ENCODE measurements at places on chromosomes 12 and 14. TPM values are rescaled to one million over a fixed set of nuclear protein-coding genes. Genes with fewer than 3 reads are reported as not detected.
A peak's percentile ranks its signal among the peaks of the same experiment; 100 is the strongest.

CLEC4D gene
- not detected for total RNA-seq

MYF6 gene
- not detected for total RNA-seq

C1QL4 gene
- 5.3 TPM for total RNA-seq

IKBIP gene
- 67.1 TPM for total RNA-seq

CCDC85C gene
- 48.7 TPM for total RNA-seq

COX8C gene
- total RNA-seq: not detected

RD3L gene
- total RNA-seq: not detected

SMCO3 gene
- total RNA-seq: not detected

ZC2HC1C gene
- total RNA-seq: not detected

ASIC1 gene
- total RNA-seq: 9.5 TPM

MAP3K9 gene
- 4.5 TPM for total RNA-seq

GRCh38 chr14:102088012-102088792 lies 1.4 kb upstream of the HSP90AA1 start:
- DNase-seq: no peak

GRCh38 chr12:114902665-114903064 lies 218.7 kb upstream of the TBX3 start:
- DNase-seq: no peak

DNA sequence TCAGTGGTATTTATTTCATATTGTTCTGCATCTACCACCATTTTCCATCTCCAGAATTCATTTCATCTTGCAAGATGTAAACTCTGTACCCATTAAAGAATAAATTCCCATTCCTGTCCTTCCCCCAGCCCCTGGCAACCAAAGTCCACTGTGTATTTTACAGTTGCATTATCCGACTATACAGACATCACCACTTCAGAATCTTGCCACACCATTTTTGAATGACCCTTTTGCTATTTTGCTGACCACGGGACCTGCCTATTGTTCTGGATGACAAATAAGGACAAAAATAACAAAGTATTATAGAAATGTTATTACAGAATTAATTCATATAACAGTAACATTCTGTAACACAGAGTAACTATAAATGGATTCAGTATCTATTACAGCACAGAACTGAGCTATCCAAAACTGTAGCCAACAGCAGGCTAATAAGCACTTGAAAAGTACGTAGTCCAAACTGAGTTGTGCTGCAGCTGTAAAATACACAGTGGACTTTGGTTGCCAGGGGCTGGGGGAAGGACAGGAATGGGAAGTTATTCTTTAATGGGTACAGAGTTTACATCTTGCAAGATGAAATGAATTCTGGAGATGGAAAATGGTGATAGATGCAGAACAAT lies 61.3 kb downstream of the CDK17 start:
- no peak for DNase-seq

DNA sequence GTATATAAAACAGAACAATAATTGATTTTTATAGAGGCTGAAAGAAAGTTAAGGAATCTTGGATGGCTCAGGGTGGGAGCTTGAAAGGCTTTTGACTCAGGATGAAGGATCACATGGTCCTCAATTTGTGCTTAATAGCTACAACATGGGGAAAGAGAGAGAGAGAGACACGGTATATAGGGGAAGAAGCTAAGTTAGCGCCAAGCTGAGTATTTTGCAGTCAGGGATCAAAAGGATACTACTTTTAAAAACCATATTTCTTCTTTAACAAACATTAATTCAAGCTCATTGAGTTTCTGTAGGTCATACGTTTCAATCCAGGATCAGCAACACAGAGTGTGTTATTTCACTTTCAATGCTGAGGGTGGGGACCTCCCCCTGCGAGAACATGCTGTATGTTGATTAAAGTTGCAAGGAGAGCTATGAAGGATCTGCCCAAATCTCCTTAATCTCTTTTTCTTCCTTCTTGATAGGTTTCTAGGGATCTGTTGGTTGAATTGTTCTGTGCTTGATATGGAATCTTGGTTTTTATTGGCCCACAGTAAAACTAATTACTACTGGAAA lies 133.1 kb upstream of the NUDT4 start:
- no peak for DNase-seq

DNA sequence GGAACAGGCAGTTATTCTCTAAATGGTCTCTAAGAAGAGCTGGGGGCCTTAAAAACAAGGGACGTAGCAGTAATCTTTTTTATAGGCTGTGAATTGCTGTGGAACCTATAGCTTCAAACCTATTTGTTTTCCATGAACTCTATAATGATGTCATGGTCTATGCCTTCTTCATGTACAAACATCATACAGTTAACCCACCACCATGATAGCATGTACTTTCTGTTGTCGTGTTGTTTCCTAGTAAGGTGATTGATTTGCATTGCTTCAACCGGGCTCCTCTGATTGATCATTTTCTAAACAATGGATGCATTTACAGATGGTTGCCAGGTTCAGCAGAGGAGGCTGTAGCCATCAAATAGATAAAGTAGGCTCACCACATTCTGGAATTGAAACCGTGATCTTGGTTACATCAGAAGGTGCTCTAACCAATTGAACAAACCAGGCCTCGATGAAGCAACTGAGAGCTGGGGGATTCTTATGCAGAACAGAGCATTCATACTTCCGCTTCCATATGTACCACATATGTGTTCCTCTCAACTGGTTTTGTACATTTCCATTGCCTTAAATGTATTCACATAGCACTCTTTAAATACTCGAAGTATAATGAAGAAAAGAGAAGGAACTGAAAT lies 25.6 kb upstream of the PCNX1 start:
- DNase-seq: no peak

GRCh38 chr14:99616832-99617800 lies 13.1 kb upstream of the CCDC85C start:
- no peak for DNase-seq

- DNase-seq: peak; percentile 60
These were observed 834 bp downstream of the RASSF8 start for GRCh38 chr12:25959071-25959961.

DNA sequence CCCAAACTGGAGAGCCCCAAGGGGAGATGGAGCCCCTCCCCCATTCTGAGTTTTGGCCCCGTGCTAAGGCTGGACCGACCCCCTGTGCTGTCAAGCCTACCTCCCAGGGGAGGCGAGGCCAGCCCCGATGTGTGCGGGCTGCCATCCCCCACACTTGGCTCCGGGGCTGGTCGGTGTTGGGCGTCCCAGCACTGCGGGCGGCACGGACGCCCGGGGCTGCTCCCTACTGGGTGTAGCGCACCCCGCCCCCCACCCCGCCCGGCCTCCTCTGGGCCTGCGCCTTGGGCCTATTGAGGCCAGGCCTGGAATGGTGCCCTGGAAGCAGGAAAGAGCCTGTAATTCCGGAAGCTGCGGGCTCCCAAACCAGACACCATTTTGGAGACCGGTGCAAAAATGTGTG lies 2.6 kb downstream of the DCAF4 start:
- DNase-seq: no peak

GRCh38 chr12:28388879-28389278 lies 198.6 kb downstream of the CCDC91 start:
- no peak for DNase-seq

- DNase-seq: no peak
These were observed 1.6 kb upstream of the CDH24 start for GRCh38 chr14:23058654-23059504.

DNA sequence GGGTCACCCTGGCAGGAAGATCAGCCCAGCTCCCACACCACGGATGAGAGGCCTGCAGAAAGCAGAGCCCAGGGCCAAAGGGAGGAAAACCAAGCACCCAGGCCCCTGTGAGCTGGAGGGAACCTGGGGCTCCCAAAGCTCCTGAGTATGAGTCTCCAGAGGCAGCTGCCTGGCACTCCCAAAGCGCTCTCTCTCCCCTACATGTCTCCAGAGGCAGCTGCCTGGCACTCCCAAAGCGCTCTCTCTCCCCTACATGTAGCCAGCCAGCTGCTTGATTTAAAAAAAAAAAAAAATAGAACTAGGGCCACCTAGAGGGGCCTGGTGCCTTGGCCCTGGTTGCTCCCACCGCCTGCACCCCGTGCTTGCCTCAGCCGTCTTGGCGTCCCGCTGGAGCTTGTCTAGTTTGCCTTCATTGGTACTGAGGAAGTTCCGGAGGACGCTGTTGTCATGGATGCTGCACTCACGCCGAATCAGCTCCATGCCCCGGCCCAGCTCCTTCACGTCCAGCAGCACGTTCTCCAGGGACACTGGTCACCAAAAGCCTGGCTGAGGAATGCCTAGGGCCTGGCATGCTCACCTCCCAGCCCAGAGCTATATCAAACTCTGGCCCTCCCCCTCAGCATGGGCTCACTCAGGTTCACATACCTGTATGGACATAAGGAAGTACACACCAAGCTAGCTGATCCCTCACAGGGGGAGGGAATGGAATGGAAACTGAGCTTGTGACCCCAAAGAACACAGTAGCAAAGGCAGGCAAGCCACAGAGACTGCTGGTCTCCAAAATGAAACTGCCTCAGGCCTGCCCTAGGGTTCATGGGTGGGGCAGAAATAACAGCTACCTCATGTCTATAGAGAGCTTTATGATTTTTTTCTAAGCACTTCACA lies 24.7 kb downstream of the PRPF40B start:
- DNase-seq: no peak

DNA sequence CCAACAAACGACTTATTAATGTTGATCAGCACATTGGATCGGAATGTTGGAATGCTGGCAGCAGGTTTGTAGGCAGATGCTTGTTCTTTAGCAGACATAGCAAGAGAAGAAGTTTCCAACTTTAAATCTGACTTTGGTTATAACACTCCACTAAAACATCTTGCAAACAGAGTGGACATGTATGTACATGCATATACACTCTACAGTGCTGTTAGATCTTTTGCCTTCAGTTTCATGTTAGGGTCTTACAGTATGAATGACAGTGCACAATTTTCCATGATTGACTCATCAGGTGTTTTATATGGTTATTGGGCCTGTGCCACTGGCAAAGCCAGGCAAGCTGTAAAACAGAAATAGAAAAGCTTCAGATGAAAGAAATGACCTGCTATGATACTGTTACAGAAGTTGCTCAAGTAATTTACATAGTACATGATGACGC lies 14.3 kb upstream of the DHRS7 start:
- DNase-seq: peak; percentile 70

DNA sequence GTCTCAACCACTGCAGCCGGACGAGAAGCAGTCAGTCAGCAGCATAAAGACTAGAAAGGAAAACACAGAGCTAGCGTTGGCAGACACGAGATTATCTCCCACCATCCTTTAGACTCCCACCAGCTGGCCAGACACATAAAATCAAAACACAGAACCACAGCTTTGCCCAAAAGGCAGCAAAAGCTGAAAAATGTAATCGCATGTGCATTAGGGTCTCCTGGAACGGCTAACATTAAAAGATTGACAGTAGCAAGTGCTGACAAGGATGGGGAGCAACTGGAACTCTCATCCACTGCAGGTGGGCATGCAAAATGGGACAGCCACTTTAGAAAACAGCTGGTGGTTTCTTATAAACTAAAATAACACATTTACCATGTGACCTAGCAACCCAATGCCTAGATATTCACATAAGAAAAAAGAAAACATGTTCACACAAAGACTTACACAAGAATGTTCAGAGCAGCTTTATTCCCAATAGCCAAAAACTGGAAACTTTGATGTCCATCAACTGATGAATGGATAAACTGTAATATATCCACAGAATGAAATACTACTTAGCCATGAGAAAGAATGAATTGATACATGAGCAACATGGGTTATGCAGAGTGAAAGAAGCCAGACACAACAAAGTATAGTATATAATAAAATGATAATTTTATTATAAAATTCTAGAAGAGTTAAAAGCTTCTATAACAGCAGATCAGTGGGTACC lies 37.7 kb downstream of the NCOR2 start:
- DNase-seq: no peak

DNA sequence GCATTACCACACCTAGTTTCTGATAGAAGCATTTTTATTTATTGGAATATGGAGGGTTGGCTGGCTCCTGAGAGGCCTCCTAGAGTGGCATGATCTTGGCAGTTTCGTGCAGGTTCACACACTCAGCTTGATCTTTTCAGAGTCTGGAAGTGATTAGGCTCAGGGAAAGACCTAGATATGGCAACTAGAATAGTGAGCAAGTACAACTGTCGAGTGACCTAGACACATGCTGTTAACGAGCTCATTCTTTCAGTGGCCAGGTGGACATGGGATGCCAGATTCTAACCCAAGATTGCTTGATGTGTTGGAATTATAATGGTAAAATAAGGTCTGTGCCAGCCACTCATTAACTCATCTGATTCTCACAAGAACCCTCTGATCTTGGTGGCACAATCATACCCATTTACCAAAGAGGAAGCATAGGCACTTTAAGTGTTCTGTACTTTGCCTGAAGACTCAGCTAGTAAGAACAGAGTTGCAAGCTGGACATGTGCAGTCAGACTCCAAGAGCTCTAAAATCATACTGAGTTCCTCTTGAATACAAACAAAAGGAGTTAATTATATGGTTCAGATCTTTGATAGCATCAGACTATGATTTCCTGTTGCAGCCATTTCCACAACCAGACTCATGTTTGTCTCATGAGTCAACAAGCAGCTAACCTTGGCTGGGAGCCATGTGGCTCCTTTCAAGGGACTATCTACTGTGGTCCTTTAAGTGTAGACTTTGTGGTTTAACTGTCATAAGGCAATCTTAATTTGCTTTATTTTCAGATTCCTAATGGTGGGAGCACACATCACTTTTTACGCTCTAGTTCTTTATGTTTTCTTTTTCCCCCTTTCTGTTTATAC lies 144.2 kb downstream of the PLEKHA5 start:
- peak; percentile 97 for DNase-seq

DNA sequence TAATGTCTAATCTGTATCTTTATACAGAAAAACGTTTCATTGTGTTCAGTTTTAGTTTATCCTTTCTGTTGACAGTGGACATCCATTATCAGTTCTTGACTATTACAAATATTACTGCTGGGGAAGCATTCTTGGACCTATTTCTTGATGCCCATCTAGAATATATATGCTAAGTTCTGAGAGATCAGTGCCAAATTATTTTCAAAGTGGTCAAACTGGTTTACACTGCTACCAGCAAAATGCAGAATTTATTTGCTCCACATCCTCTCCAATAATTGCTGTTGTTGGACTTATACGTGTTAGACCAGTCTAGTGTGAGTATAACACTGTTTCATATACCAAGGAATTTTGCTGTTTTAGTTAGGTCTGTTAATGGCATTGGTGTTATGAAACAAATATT lies 85.5 kb upstream of the TRAF3 start:
- DNase-seq: no peak

- no peak for DNase-seq
These were observed 422.4 kb downstream of the RAD51B start for GRCh38 chr14:68241862-68242487.

DNA sequence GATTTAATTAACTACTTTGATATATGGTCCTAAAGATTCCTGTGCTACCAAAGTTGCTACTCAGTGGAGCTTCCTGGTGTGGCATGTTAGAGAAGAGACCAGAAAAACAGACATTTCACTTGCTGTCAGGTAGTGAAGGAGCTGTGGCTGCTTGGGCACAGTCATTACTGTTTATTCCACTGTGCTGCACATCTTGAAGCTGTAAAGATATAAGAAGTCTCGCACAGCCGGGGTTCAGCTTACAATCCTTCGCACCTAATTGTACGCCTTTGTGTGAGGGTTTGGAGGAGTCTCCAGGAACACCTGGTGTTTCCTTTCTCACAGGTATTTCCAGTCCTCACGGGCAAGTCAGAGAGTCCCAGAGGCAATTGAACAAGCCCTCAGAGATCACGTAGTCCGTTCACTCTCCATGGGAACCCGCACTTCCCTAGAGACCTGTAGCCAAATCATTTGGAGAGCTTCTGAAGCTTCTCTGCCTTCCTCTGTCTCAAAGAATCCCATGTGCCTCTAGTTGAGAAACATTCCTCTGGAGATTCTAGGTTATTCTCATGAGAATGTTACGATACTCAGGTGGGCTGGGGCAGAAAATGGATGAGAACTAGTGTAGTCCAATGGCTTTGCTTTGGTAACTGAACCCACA lies 4.1 kb downstream of the EVL start:
- DNase-seq: no peak

GRCh38 chr12:120713861-120714482 lies 3.7 kb downstream of the UNC119B start:
- peak; percentile 57 for DNase-seq

Data from HT1080 (cell line).